Mesothelial cell of epicardium (in vitro differentiated cells): ENCODE measurements at places on chromosomes 5 and 9.

GRCh38 chr5:123746683-123747360 is 234.8 kb downstream of the CSNK1G3 start:
- DNase-seq: no peak

DNA sequence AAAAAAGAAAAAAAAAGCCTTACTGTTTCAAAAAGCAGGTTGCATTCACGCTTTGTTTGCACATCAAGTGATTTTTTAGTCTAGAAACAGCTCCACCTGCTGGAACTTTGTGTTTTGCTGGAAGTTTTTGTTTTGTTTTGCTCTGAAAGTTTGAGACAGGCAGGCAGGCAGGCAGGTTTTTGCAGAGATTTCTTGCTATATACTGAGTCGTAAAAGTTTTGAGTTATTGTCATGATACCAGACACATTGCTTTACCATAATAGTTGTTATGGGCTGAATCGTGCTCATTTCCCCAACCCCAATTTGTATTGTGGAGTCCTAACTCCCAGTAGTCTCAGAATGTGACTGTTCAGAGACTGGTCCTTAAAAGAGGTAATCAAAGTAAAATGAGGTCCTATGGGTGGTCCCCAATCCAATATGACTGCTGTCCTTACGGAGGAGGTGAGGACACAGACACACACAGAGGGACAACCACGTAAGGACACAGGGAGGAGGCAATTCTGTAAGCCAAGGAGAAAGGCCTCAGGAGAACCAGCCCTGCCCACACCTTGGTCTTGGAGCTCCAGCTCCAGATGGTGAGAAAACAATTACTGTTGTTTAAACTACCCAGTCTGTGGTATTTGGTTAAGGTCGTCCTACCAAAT is 20.9 kb downstream of the OR2Y1 start:
- no peak for DNase-seq

DNA sequence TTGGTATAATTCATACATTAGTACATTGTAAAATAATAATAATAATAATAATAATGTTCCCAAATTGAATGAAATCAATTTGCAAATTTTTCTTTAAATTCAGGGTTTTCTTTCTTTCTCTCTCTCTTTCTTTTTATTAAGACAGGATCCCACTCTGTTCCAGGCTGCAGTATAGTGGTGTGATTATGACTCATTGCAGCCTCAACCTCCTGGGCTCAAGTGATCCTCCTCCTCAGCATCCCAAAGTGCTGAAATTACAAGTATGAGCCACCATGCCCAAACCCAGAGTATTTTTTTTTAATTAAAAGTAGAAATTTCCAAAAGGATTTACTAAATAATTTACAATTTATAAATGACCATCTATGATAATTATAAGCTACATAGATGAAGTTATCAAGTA is 117.7 kb downstream of the HOMER1 start:
- DNase-seq: no peak

DNA sequence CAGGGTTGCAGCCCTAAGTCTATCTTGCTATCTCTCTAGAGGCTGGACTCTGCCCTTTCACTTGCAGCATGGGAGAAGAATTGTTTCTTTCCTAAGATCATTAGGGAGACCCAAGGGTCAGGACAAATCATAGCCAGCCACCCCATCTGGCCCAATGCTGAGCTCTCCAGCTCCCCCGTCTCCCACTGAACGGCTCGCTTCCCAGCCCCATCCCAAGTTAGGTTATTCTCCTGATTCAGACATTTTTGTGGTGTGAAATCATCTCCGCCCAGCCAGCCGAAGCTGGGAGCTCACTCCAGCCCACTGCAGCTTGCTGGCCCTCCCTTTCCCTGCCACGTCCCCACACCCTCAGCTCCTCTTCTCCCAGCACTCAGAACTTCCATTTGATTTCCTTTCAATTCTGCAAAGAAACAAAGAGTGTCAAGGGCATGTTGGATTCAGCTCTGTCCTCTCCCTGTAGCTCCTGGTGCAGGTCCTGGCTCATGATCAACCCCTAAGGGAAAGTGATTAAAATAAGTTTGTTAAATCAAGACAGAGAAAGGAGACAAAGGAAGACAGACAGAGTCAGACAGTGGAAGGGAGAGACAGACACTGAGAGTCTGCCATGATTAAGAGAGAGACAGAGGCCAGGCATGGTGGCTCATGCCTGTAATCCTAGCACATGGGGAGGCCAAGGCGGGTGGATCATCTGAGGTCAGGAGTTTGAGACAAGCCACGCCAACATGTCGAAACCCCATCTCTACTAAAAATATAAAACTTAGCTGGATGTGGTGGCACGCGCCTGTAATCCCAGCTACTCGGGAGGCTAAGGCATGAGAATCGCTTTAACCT is 12.6 kb upstream of the SPARC start:
- peak; percentile 66 for DNase-seq

DNA sequence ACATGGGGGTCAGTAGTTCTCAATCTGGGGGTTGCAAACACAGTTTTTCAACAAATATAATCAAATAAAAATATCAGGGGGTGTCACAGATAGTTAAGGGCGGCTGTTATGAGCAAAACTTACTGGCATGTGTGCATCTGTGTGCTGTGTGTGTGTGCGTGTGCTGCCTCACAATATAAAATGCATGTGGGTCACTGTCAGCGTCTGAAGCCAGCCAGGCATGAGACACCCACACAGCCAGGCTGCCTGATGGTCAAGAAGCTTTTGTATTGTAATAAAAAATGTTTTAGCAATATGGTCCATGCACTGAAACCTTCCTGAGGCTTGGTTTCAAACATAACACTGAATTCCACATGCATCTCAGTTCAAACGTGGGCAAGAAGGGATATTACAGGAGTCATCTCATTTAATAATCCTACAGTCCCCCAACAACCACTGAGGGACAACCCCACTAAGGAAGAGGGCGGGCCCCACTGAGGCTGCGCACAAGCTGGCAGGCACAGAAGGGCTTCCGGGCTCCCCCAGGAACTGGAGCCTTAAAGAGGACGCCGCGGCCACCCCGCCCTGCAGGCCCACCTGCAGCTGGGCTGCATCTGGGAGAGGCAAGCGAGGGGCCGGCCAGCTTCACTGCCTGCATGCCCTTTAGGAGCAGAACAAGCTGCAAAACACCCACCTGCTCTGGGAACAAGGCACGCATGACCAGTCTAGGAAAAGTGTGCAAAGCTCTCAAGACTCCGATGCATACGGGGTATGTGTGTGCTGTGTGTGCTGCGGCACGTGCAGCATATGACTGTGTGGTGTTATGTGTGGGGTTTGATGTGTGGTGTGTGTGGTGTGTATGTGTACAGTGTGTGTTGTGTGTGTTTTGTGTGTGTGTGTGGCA is 14.1 kb downstream of the SEMA4D start:
- DNase-seq: no peak

DNA sequence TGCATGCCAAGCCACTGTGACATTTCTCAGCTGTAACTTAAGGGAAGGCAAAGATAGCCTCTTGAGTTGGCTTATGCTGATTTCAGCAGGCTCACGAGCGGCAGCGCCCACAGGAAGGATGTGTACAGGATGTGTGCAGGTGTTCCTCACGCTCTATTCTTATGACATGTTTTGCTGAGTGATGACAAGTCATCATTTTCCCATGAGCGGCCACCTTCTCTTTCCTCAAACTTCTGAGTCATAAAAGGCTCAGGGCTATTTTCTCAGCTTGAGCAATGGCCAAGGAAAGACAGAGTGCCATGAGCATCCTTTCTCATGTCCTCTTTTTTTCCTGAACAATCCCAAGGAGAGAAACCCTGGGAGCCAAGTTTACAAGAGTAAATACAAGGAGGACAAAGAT is 365.9 kb downstream of the PLK2 start:
- no peak for DNase-seq

DNA sequence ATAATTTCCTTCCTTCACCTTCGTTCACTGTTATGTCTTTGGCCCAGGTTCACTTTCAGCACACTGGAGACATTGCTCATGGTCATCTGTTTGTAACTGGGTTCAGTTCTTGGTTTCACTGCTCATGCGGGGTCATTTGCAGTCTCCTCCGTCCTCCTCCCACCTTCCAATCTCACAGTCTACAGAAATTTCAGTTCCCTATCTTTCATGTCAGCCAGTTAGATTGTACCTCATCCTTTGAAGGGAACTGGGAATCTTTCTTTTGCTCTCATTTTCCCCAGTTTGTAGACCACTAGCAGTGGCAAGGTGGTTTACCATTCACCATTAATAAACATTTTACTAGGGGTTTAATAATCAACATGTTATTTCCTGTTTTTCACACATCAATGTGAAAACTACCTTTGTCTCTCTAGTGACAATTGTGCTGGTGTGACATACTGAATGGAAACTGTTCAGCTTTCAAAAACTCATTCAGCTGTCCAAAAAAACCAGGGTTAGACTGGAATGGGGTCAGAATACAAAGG is 100.9 kb upstream of the IL6ST start:
- no peak for DNase-seq

GRCh38 chr9:100679834-100680233 is 102.0 kb downstream of the CAVIN4 start:
- DNase-seq: no peak

DNA sequence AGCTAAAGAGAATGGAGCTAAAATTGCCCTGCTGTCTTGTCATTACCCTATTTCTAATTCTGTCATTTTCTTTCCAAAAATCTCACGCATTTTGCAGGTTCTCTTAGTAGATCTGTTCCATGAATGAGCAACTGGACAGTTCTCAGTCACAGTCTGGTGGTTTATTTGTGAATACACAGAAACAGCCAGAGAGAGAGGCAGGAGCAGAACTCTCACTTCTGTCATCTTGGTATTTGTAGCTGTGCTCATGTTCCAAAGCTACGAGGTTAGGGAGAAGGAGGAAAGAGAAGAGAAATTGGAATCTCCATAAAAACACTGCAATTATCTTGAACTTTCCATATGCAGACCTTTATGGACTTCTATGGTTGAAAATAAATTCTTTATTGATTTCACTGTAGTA is 118.0 kb upstream of the OR13F1 start:
- no peak for DNase-seq

DNA sequence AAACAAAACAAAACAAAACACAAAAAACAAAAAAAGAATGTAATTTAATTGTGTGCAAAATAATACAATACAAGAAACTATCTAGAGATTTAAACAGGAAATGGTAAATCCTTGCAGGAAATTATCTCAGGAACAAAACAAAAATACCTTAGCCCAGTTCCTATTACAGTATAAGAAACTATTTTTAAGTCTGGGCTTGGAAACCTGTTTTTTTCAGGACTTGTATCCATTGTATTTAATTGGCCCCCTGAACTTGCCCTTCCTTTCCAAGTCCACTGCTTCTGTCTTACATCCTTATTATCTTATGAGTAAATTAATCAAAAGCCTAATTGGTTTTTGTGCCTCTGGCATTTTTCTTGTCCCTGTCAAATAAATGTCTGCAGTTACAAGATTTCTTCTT is 48.5 kb downstream of the ST8SIA4 start:
- DNase-seq: no peak

DNA sequence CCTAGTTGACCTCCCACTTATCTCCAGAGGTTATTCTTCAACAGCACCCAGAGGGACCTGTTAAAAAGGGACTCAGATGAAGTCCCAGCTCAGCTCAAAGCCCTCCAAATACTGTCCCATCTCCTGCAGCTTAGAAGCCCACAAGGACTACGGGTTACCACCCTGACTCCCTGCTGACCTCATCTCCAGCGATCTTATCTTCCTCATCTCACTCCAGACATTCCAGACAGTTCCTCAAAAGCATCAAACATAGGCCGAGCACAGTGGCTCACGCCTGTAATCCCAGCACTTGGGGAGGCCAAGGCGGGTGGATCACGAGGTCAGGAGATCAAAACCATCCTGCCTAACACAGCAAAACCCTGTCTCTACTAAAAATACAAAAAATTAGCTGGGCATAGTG is 263.8 kb upstream of the TLE4 start:
- no peak for DNase-seq

GRCh38 chr5:132668706-132669454 is 4.9 kb upstream of the IL4 start:
- no peak for DNase-seq

- no peak for DNase-seq
These were observed 40.0 kb downstream of the GAS1 start for GRCh38 chr9:86907346-86907745.

DNA sequence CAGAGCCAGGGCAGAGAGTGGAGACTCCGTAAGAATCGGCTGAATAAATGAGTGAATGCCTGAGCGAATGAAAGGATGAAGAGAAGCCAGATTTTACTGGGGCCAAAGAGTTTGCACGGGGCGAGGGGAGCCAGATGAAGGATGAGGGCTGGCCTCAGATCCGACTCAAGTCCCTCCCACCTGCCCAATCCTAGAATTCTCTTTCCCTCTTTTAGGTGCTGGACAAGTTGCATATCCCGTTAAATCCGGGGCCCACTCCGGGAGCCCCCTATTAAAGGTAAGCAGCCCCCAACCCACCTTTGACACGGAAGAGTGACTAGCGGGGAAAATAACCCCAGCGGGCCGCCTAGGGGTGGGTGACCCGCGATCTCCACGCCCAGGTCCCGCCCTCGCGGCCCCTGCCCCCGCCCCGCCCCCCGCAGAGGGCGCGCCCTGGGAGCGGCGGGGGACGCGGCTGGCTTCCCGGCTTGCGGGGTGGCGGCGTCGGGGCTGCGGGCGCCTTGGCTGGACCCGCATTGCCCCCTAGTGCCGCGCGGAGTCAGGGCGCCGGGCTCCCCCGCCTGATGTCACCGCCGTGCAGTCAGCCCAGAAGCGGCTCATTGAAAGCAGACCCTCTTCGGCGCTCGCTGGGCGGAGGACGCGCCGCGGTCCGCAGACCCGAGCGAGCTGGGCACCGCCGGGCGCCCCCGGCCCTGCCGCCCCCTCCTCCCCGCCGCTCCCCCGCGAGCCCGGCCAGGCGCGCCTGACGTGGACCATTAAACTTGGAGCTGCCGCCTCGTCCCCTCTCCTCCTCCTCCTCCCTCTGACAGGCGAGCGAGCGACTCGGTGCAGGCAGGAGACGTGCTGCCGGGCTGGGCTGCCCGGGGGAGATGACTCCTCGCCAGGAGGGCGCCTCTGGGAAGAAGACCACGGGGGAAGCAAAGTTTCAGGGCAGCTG is at the start of gene ADRA1B:
Gene ADRA1B, plus strand, starts transcription at position 579 of the 937 bp plus-strand sequence. CDS start 424 bp downstream, outside the sequence.
- DNase-seq: peak; percentile 59

DNA sequence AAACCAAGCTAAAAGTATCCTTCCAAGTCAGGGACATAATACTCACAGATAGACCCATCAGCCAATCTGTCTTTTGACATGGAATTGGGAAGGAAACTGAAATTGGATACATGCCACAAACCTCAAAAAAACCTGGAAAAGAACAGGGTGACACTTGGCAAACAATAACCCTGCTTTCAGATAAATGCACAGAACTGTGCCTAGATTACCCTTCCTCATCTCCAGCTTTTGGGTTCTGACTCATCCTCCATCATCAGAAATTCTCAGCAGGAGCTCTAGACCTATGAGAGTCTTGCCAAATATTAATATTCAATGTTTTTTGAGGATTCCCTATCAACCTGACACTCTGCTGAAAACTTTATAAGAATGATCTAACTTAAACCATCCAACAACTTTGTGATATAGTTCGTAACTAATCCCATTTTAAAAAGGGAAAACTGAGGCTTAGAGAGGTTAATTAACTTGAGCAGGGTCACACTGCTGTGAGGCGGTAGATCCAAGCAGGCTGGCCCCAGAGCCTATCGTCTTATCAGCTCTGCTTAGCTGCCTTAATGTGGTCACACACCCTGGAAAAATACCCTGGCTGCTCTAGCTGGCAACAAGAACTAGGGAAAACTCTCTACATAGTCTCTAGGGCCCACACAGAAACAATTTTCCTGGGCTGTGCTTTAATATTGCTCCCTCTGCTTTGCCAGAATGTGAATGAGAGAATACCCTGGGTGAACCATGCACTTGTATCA is 157.0 kb upstream of the TRPC7 start:
- no peak for DNase-seq

- no peak for DNase-seq
These were observed 97.6 kb downstream of the BASP1 start for GRCh38 chr5:17314907-17315471.

- no peak for DNase-seq
These were observed 236.9 kb downstream of the SAXO1 start for GRCh38 chr9:18795947-18796671.
